ENCODE measurements at places on chromosomes 1 and 21.

GRCh38 chr21:29808153-29808552 lies 131.6 kb downstream of the GRIK1 start:
- no peak for DNase-seq

DNA sequence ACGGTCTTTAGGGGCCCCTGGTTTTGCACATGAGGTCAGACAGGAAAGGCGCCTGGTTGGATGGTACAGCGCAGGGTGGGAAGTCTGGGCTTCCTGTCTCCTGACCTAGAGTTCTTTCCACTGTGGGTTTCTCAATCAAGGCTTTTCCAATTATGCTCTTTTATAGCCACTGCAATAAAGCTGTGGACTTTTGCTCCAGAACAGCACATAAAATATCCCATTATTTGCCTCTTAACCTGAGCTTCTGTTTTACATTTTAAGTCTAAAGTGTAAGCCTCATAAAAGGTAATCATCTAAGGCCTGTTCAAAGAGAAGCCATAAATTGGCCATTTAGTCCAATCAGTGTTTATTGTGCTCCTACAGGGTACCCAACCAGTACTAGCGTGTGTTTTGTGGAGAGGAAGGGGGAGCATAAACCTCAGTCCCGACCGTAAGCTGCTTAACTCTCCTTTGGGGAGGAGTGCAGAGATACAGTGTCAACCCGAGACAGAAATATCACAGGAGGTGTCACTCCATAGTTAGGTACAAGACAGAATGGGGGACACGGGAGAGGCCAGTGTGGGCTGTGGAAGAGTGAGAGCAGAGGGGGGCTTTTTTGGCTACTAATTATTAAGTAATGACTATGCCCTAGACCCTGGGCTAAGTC lies 270.0 kb downstream of the TRABD2B start:
- no peak for DNase-seq

- DNase-seq, result no peak
These were observed 14.3 kb downstream of the TRIM11 start for GRCh38 chr1:228392111-228392936.

DNA sequence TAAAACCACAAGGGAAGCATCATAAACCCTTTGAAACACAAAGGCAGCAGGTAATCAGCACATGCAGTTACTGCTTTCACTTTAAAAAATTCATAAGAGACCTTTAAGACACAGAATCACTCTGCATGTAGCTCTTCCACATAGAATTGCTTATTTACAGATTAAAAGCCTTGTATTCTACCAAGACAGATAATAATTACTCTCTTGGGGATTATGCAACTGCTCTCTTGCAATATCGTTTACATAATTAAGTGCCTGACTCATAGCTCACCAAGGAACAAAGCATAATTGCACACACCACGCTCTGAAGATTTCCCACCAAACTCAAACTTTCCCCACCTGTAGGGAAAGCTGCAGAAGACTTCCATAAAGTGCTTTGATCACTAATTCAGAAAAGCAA lies 87.9 kb downstream of the VAV3 start:
- no peak for DNase-seq

- peak; percentile 14 for DNase-seq
These were observed 10.6 kb downstream of the G0S2 start for GRCh38 chr1:209685821-209686220.

DNA sequence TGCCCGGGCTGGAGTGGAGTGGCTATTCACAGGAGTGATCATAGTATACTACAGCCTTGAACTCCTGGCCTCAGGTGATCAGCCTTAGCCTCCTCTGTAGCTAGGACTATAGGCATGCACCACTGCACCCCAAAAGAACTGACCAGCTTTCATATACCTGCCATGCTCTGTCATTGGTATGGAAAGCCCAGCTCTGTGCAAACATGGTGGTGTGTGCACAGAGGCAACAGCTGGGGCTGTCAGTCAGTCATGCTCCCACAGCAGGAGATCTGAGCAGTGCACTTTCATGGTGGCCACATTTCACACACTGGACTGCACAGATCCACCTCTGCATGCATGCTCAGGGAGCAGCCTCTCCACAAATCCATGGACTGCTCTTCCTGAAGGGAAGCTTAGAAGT lies 8.8 kb upstream of the JAK1 start:
- no peak for DNase-seq

DNA sequence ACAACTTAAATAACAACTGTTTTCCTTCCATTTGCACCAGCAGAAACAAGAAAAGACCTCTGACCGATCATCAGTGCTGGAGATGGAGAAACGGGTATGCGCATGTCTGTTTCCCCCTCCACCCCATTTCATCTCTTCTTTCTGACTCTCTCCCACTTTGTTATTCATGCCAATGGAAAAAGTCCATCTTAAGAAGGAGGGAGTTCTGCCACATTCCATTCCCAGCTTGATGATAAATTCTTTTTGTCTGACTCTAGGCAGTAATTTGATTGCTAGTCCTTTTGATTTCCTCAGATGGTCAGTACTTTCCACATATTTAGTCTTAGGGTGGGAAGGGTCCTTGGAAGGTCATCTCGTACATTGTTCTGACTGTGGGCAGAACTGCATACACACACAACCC lies 142.5 kb downstream of the SYT2 start:
- DNase-seq, result no peak

DNA sequence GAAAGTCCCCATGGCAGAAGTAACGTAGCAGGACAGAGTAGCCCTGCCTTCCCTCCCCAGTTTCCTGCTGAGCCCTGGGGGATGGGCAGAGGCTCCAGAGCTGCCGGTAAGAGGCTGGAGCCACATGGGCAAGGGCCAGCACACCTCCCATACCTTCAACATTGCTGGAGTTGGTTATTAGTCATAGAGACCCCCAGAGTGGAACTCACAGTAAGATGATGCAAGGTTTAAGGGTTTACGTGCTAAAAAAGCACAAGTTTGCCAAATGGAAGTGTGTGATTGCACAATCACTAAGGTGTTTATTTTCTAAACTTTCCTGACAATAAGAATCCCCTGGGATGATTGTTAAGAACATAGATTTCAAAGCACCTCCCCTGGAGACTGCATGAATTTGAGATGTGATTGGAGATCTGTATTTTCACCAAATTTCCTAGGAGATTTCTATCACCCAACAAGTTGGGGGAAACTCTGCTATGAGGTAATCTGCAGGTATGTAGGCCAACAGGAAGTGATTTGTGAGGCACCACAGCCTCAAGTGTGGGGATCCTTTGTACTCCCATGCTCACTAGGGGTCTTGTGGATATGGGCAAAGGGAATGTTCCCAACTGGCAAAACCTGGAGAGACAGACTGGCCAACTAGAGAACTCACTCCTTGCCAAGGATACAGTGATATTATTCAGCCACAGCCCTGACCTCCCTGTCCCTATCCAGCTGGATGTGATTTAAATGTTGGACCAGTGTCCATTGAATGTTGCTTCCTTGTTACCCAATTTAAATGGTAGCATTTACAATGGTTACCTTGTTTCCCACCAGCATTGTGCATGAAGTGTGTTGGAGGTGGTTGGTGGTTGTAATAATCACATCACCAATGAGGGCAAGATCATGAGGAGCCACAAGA lies 37.1 kb upstream of the CSF1 start:
- no peak for DNase-seq

DNA sequence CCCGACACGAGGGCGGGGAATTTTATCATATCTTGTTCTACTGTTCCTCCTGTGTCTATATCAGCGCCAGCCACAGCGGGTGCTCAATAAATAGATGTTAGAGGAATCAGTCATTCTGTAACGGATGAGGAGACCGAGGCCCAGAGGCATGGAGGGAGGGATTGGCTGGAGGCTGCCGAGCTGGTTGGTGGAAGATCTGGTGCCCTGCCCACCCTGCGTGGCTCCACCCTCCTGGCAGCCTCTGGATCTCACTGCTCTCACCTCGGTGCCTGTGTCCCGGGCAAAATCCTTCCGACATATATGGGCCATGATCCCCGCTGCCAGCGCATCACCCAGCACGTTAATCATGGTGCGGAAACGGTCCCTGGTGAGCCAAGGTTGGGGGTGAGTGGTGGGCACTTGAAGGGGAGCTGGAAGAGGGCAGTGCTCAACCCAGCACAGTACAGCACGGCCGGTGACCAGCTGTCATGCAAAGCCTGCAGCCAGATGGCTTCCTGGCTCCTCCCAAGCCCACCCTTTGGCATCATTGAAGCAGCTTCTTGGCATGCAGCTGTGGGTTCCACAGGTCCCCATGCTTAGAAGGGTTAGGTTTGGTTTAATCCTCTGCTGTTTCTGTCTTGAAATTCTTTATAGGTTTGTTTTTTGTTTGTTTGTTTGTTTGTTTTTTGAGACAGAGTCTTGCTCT lies 26.7 kb downstream of the PODN start:
- DNase-seq, result no peak

- no peak for DNase-seq
These were observed 3.5 kb downstream of the SPOCD1 start for GRCh38 chr1:31812158-31812829.

DNA sequence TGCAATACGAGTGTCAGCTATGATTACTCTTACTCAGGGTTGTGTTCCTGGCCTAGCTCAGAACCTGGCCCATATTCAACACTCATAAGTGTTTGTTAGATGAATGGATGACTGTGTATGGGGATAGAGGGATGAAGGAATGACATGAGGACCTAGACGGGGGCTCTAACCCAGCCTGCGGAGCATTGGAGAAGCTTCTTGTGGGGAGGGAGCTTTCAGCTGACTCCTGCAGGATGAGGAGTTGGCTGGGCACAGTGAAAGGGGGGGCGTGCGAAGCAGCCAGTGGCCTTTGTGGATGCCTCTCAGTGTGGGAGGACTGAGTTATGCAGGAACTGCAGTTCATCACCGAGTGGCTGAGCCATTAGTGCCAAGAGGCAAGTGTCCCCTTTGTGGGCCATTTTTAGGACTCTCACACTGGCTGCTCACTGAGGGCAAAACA lies 1.2 kb upstream of the EXTL1 start:
- DNase-seq, result no peak

Data from activated naive CD8-positive, alpha-beta T cell treated with anti-CD3 and anti-CD28 coated beads, Interleukin-2, amount 50 U/mL, for 24 hours (primary cell).